Sigmoid colon (tissue), 7 donors: ENCODE measurements at places on chromosomes 6 and 20.

DNA sequence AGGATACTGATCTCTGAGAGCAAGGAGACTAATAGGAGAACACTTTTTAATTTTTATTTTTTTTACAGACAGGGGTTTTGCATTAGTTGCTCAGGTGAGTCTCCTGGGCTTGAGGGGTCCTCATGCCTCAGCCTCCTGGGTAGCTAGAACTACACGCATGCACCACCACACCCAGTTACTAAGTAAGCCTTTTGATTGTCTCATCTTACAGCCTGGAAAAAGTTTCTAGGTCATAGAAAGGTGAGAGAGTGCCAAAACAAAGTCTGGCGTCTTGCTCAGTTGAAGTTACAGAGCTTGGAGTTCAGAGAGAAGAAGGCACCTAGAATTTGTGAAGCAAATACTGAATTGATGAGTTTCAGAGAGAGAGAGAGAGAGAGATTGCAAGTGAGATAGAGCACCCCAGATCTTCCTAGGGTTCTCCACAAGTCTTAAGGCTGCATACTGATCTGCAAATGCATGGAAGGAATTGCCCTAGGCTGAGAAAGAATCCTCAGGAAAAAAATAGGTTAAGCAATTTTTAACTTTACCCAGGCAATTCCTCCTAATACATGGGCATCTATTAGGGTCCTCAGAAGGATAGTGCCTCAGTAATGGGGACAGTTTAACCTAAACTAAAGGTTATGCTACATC lies 37.6 kb upstream of the PHIP start:
- DNase-seq, result no peak

- DNase-seq, result no peak
These were observed 55.8 kb downstream of the SOBP start for GRCh38 chr6:107545763-107546162.

GRCh38 chr6:146335336-146335735 lies 208.3 kb upstream of the RAB32 start:
- no peak for DNase-seq

DNA sequence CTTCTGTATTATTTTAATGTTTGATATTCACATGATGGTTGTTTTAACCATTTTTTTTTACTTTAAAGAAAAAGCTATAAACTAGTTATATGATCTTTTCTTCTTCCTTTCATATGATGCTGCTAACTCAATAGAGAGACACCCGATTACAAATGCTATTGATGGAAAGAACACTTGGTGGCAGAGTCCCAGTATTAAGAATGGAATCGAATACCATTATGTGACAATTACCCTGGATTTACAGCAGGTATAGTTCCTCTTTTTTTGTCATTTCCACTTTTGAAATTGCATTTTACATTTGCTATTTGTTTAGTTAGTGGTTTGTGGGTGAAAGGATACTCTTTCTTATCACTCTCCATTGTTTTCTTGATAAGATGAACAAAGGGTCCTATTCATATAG lies 176.7 kb downstream of the LAMA2 start:
- DNase-seq, result no peak

DNA sequence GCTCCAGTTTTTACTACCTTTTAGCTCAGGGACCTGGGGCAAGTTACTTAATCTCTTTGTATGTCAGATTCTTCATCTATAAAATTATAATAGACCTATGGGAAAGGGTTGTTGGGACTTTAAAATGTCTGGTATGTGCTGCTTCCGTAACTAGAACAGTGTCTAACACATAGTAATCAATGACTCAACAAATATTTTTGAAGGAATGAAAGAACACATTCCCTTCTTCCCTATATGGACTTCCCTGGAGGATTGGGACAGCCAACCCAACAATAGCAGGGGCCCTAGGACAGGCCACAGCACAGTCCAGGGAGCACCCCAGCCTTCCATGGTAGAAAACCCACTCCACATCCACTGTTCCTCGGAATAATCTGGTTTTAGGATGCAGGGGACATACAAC lies 50.7 kb upstream of the TPD52L1 start:
- DNase-seq, result no peak

GRCh38 chr20:55928266-55928665 lies 77.1 kb downstream of the CBLN4 start:
- DNase-seq, result no peak

DNA sequence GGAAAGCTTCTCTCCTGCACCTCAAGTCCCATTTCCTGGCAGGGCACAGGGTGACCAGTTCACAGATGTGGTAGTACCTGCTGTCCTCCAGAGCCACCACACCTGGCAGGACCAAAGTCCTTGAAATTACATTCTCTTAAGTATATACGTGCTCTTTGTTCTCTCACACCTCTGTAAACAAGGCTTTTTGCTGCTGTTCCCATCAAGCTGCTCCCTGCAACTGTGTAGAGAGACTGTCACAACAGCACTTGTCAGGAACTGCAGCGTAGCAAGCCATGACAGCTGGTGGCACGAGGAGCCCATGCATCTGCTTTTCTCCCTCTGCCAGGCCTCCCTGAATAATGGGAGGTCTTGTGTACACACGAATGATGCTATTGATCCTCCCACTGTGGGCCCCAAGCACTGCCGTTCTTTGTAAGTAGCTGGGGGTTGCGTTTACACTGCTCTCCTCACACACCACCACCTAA lies 431.8 kb downstream of the CD83 start:
- DNase-seq, result no peak

DNA sequence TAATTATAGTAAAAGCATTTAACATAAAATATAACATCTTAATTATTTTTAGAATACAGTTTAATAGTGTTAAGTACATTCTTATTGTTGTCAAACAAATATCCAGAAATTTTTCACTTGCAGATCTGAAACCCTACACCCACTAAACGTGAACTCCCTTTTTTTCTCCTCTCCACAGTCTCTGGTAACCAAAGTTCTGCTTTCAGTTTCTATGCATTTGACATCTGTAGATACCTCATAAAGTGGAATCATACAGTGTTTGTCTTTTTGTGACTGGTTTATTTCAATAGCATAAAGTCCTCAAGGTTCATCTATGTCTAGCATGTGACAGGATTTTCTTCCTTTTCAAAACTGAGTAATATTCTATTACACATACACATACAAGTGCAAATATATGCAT lies 286.3 kb downstream of the BTBD3 start:
- no peak for DNase-seq

GRCh38 chr6:107729098-107729497 lies 95.0 kb downstream of the SCML4 start:
- no peak for DNase-seq

GRCh38 chr6:7201444-7201731 lies 93.6 kb downstream of the RREB1 start:
- no peak for DNase-seq

DNA sequence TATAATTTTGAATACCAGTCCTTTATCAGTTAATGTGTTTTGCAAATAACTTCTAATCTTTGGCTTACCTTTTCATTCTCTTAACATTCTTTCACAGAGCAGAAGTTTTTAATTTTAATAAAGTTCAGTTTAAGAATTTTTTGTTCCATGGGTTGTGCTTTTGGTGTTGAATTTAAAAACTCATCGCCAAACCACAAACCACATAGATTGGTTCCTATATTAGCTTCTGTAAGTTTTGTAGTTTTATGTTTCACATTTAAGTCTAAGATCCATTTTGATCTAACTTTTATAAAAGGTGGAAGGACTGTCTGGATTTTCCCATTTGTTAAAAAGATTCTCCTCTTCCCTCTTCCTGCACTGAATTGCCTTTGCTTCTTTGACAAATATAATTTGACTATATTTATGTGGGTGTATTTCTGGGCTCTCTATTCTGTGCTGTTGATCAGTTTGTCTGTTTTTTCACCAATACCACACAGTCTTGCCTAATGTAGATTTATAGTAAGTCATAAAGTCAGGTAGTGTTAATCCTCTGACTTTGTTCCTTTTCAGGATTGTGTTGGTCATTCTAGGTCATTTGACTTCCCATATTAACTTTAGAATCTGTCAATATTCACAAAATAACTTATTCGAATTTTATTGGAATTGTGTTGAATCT lies 17.5 kb upstream of the SDCBP2 start:
- DNase-seq, result no peak

DNA sequence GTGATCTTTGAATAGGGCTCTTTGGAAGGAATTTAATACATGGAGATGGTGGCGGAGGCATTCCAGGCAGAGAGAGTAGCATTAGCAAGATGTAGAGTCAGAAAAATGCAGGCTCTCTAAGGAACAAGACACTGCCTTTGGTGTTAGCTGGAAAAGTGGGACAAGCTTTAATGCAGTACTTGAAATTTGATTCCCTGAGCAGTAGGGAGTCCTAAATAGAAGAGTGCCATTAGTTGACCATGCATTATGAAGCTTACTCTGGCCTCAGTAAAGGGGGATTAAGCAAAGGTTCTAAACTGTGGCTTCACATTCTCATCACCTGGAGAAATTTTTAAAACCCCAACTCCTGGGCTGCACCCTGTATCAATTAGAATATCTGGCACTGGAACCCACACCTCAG lies 494.8 kb upstream of the SOX4 start:
- no peak for DNase-seq

GRCh38 chr6:35439308-35439707 lies 12.8 kb upstream of the FANCE start:
- no peak for DNase-seq

- no peak for DNase-seq
These were observed 238.5 kb downstream of the FARS2 start for GRCh38 chr6:5499644-5500306.

DNA sequence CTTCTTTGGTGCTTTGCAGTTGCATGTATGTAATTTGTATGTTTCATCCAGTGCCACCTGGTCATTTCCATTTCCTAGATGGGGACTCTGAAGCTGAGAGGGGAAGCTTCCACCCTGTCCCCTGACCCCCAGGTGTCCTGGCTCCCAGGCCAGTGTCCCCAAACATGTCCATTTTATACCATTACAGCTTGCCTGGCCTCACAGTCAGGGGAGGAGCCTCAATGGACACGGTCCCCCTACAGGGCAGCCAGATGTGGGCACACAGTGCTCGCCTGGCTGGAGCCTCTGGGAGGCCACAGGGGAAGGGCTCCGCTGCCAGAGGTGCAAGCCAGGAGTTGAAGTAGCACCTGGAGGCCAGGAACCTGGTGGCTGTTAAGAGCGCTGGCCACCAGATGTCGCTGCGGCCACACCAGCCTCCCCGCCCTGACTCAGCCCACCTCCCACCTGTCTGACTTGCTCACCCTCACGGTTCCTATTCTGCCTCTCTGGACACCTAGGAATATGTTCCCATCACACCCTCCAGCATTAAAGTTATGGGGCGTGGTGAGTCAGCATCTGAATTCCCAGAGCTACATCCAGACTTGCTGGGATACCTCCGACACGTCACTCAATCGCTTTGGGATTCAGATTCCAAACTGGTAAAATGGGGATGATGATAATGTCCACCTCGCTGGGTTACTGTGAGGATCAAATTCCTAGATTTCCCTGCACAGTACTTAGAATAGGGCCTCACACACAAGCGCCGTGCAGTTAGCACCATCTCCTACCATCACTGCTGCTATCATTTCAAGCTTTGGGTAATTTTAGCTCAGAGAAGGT lies 107.4 kb downstream of the SULF2 start:
- DNase-seq, result no peak

DNA sequence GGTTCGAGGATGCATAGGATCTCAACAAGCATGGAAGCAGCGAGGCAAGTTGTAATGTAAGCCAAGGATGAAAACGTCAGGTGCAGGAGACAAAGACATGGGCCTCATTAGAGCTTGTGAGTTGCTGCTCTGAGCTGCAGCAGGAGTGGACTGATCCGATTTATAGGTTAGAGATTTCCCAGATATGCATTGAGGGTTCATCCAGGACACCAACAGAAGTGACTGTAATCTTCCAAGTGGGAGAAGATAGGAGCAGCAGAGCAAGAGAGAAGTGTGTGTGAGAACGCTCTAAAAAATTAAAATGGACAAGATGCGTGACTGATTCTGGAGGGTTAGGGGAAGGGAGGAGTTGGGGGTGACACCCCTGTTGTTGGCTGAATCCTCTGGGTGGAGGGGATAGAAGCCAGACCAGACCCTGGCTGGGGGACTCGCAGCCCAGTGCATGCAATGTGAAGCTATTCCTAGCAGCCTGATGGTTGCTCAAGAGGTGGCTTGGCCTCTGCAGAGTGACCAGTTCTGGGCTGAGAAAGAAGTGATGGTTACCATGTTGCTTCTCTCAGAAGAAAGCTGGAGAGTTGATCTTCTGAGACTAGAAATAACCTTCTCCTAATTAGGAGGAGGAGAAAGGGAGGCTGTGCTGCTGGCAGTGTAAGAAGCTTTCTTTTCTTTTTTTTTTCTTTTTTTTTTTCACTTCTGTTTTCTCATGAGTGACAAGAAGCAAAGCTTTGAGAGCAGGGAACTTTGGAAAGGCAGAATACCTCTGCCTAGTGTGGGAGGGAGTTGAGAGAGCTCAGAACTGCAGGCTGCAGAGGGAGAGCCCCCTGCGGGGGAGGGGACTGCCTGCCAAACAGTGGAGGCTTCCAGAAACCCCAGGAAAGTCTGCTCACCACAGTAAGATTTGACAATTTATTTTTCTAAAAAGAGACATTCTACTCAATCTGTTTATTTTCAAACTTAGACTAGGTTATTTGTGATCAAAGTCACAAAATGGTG lies 116.9 kb downstream of the SLX4IP start:
- DNase-seq, result no peak

DNA sequence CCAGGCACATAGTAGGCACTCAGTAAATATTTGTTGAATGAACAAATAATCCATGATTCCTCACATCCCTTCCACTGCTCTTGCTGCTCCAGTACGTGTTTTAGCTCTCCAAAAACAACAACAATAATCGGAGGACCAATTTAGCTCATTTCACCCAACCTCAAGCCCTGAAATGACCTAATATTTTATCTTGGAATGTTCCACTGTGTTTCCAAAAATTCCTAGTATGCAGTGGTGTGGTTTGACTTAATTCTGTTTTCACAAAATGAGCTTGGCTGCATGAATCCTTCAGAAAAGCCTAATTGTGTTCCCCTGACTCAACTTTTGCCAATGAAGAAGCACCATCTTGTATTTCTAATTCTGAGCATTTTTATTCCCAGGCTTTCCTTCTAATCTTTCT lies 168.0 kb upstream of the PHACTR1 start:
- no peak for DNase-seq

- DNase-seq, result no peak
These were observed 111.2 kb downstream of the KCNQ5 start for GRCh38 chr6:72733045-72733444.

DNA sequence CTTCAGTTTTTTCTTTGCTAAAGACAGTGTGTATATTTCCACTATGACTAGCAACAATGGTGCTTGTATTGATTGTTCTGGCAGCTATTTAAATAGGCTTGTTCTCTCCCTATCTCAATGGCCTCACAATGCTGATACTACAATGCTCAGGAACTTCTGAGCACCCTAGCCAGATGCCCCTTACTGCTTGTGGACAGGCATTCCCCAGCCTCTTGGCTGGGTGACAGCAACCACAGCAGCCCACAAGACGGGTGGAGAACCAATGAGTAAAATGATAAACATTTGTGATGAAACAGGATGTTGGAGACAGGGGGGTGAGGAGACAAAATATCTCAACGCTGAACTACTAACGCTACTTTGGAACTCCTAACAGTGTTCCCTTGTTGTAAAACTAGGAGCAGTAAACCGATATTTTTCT lies 42.3 kb downstream of the HIVEP2 start:
- DNase-seq, result peak; percentile 71

- no peak for DNase-seq
These were observed 28.2 kb downstream of the TBC1D32 start for GRCh38 chr6:121305957-121306607.
